ENCODE measurements at places on chromosomes 6 and 20. TPM values are rescaled to one million over a fixed set of nuclear protein-coding genes. Genes with fewer than 3 reads are reported as not detected.
A peak's percentile ranks its signal among the peaks of the same experiment; 100 is the strongest.

NKX2-4 gene
- not detected for total RNA-seq

KPNA5 gene
- 9.9 TPM for total RNA-seq

OXT gene
- total RNA-seq = 1.3 TPM

KIF6 gene
- total RNA-seq = 0.64 TPM

CALHM6 gene
- total RNA-seq = not detected

NHSL1 gene
- 52.2 TPM for total RNA-seq

LY6G5C gene
- total RNA-seq = 1.2 TPM

TLDC2 gene
- not detected for total RNA-seq

HMGA1 gene
- total RNA-seq = 43.3 TPM

MYL9 gene
- 1,924 TPM for total RNA-seq

- DNase-seq = no peak
Observed at GRCh38 chr20:37326666-37327065, 19.3 kb upstream of the SRC start.

DNA sequence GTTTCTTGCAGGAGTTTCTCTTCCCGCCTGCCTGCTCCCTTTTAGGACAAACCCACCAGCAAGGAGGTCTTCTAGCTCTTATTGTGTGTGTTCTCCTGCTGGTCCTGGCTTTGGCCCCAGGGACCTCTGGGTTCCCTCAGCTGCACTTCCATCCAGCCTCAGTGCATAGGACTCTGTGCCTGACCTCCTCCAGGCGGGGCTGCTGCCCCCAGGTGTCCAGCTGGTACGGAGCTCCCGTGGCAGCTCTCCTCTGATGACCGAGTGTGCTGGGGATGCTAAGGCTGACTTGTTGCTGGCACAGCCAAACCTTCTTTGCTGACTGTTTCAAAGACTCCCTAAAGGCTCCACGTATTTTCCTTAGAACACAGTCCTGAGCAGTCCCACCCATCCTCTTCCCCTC is 167.6 kb upstream of the PROKR2 start:
- DNase-seq = no peak

DNA sequence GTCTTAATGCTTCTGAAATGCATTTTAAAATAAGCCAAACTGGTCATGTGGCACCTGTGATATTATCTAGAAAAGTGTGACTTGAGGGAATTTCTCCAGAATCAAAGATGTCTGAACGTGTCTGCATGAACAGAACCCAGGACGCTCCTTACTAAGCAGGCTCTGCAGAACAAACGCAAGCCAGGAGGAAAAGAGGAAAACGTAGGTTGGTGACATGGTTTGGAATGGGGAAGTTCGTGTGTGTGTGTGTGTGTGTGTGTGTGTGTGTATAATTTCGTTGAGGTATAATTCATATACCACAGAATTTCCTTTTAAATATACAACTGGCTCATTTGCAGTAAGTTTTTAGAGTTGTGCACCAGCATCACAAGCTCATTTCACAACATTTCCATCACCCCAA is 200.5 kb upstream of the FOXQ1 start:
- no peak for DNase-seq

GRCh38 chr6:89134723-89135122 is 11.1 kb upstream of the PM20D2 start:
- DNase-seq = no peak

- no peak for DNase-seq
Observed at GRCh38 chr6:37314487-37315156, 39.2 kb upstream of the RNF8 start.

GRCh38 chr6:33587529-33587928 is 7.5 kb upstream of the BAK1 start:
- no peak for DNase-seq

GRCh38 chr6:27237089-27237803 is 10.3 kb upstream of the PRSS16 start:
- DNase-seq = no peak

DNA sequence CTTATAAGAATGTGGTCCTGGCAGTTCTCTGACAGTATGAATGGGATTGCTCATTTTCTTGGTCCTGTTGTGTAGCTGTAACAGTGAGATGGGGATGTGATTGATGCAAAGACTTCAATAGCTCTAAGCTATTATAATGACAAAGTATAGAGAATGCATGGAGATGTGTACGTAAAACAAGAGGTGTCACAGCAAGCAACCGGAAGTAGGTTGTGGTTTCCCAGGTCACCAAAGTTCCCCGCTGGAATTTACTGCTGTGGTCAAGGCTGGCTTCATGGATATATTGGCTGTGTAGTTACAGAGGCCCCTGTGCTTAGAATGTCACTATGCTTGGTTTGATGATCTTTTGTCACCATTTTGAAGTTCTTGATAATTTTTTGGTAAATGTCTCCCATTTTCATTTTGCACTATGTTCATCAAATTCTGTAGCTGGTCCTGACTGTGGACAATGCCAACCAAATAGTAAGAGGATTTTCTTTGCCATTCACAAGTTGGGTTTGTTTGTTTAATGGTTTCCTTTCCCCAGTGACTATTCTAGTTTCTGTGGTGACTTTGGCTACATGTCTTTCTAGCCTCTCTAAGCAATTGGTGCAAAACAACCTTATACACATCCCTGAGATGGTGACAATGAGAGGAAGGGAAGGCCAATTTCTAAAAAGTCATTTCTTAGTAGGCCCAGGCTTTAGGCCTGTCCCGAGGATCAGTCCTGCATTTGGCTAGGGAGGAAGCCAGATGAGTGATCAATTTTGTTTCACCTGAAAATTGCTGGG is 10.5 kb downstream of the DNAH8 start:
- no peak for DNase-seq

- DNase-seq = no peak
Observed at GRCh38 chr6:159433550-159433949, 259.5 kb downstream of the SOD2 start.

GRCh38 chr6:72817208-72817607 is 195.3 kb downstream of the KCNQ5 start:
- no peak for DNase-seq

DNA sequence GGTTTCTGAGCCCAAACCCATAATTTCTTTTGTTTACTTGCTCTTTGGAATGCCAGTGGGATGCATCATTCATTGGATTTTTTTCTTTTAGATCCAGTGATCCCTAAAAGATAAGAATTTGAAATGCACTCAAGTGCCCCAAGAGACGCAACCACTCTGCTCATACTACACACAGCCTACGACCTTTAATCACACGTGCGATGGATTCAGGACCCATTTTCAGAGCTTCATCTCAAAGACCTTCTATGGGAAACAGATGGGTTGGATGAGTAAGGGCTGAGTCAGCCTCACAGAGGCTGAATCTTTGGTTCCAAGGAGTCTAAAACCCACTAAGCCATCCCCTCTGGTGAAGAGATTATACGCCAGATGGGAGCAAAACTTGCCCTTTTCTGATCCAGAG is 265.5 kb upstream of the EXOC2 start:
- DNase-seq = no peak

DNA sequence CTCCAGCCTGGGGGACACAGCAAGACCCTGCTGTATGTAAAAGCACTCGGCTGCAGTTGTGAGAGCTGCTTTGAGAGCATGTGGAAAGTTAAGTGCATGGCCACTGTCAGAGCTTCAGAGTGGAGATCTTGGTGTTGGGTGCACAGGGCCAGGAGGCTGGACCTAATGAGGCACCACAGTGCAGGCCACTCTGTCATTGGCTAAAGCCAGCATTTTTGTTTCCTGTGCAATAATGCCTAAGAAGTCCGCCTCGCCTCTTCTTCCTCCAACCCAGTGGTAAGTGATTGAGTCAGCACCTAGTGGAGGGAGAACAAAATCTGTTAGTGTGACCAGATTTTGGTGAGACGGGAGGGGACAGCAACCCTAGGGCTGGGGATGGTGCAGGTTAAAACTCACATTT is 60.6 kb downstream of the SSR1 start:
- DNase-seq = no peak

GRCh38 chr6:131669891-131670290 is 31.3 kb downstream of the OR2A4 start:
- no peak for DNase-seq

DNA sequence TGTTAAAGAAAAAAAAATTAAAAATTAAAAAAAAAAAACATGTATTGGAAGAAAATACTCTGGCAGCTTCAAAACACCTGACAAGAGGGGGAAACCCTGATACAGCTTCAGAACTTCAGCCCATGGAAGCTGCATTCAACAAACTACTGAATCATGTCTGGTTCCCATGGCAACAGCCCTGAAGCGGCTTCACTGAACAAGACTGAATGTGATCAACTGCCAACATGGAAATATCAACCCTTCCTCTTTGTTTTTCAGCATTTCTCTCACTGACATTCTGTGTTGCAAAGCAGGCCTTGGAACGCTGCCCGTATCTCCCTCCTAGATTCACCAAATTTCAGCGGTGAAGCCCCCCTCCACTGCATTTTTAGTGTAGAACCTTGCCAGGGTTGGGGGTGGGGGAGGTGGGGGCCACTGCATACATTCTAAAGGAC is 91.3 kb upstream of the SHLD1 start:
- DNase-seq = peak; percentile 33

GRCh38 chr6:57247603-57248002 is 25.5 kb upstream of the RAB23 start:
- no peak for DNase-seq

GRCh38 chr20:59933849-59934585 is 580 bp upstream of the SYCP2 start:
- peak; percentile 80 for DNase-seq

GRCh38 chr20:36614781-36615557 is 9.4 kb downstream of the RAB5IF start:
- no peak for DNase-seq

DNA sequence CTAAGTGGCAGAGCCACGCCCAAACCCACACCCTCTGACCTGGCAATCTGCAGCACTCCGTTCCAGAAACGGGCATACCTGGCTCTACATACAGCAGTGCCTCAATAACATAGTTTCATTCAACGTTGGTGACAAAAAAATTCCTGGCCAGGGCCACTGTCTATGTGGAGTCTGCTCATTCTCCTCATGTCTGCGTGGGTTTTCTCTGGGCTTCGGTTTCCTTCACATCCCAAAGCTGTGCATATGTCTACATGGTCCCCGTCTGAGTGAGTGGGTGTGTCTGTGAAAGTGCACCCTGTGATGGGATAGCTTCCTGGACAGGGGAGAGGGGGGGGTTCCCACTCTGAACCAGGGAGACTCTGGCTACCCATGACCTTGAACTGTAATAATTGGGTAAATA is 2.1 kb downstream of the KIAA0319 start:
- no peak for DNase-seq

GRCh38 chr6:143872201-143872600 is 7.9 kb downstream of the ZC2HC1B start:
- DNase-seq = no peak

DNA sequence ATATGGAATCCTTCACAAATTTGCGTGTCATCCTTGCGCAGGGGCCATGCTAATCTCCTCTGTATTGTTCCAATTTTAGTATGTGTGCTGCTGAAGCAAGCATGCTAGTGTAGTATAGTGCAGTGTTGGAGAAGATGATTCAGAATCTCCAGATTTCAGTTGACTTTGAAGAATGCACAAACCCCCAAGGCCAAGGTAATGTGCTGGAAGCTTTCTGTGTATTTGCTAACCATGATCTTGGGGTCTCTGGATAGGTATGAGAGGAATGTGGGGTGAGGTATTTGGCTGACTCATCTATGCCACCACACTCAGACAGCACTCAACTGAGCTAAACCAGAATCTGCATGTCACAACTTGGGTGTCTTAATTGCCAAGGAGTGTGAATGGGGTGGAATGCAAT is 42.6 kb upstream of the DEK start:
- no peak for DNase-seq

DNA sequence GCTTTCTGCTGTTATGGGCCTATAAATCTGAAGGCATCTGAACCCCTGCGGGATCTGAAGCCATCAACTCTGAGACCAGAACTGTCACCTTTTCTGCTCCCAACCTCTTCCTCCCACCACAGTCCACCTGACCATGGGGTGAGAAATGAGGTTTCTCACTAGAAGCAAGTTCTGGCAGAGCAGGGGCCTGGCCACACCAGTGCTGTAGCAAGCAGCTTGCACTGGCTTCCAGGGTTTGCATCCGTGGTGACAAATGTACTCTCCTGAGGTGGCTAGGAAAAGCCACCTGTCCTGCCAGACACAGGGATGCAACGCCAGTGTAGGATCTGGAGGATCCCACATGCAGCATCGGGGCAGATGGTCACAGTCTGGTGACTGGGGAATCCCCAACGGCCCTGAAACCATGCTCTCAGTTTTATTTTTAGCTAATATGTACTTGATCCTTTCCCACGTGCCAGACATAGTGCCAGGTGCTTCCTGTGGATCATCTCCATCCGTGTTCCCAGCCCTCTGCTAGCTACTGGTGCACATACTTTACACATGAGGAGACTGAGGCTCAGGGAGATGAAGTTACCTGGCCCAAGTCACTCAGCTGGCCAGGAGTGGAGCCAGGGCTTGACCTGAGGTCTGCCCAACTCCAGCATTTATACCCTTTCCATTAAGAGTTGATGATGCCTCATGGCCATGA is 122.1 kb upstream of the SPACA1 start:
- DNase-seq = no peak

DNA sequence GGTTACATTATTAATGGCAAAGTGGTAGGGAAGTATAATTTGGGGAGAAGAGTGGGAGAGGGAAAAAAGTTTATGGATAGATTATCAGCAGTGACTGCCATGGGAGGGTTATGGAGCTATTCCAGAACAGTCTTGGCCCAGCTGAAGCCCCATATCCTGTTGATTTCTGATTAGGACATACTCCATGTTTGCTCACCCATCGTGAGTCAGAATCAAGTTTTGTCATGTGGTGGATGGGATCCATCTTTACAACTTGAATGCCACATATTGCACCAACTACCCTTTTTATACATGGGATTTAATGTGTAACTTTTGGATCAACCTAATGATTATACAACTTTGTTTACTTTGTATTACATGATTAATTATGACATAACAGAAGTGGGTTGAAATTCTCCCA is 217.0 kb downstream of the HAO1 start:
- no peak for DNase-seq

DNA sequence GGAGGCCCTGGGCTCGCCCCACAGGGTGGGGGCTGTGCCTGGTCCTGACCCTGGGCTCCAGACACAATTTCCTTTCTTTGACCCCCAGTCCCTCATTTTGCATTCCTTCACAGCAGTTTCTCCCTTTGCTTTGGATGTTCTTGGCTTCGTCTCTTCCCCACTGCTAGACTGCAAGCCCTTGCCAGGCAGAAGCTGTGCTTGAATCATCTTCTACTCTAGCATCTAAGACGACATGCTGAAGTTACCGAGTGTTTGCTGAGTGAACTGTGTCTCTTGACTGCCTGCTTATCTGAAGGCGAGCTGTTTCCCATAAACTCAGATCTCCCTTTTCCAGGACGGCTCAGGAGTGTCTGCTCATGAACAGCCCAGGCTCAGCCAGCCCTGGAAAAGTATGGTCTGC is 14.3 kb upstream of the SYNDIG1 start:
- DNase-seq = no peak

DNA sequence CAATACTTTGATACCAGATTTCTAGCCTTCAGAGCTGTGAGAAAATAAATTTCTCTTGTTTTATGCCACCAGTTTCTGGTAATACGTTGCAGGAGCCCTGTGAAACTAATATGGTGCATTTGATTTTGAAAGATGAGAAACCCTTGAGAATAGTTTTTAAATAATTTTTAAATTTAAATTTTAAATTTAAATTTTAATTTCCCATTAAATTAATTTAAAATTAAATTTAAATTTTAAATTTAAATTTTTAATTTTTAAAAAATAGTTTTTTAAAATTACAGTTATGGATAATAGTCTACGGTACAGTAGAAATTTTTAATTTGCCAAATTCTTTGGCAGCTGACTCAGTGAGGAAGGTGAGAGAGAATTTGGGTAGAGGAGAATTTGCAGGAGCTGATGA is 68.6 kb upstream of the SLC24A3 start:
- no peak for DNase-seq

Data from heart right ventricle (tissue), 16 donors.